ENCODE measurements at places on chromosomes 16 and 17. TPM values are rescaled to one million over a fixed set of nuclear protein-coding genes. Genes with fewer than 3 reads are reported as not detected.

Gene OR3A2
- 0.63 TPM for total RNA-seq

Gene SEZ6
- total RNA-seq = 0.94 TPM

Gene MGAT5B
- total RNA-seq = 0.42 TPM

Gene PYDC1
- not detected for total RNA-seq

Gene GJD3
- 0.21 TPM for total RNA-seq

All from mononuclear cell (primary cell).